DND-41 (cell line): ENCODE measurements at places on chromosomes 11 and 22.

- DNase-seq, result no peak
These were observed 649 bp downstream of the PRRG4 start for GRCh38 chr11:32830413-32830738.

GRCh38 chr11:95279921-95280868 is 49.2 kb upstream of the SESN3 start:
- DNase-seq, result no peak

- no peak for DNase-seq
These were observed 264.7 kb upstream of the SESN3 start for GRCh38 chr11:95495706-95496105.

- no peak for DNase-seq
These were observed 6.4 kb upstream of the JAM3 start for GRCh38 chr11:134062265-134063123.

- no peak for DNase-seq
These were observed 19.8 kb upstream of the PRAME start for GRCh38 chr22:22578702-22579424.

- DNase-seq, result no peak
These were observed 103.7 kb downstream of the ZBTB16 start for GRCh38 chr11:114163229-114163631.

DNA sequence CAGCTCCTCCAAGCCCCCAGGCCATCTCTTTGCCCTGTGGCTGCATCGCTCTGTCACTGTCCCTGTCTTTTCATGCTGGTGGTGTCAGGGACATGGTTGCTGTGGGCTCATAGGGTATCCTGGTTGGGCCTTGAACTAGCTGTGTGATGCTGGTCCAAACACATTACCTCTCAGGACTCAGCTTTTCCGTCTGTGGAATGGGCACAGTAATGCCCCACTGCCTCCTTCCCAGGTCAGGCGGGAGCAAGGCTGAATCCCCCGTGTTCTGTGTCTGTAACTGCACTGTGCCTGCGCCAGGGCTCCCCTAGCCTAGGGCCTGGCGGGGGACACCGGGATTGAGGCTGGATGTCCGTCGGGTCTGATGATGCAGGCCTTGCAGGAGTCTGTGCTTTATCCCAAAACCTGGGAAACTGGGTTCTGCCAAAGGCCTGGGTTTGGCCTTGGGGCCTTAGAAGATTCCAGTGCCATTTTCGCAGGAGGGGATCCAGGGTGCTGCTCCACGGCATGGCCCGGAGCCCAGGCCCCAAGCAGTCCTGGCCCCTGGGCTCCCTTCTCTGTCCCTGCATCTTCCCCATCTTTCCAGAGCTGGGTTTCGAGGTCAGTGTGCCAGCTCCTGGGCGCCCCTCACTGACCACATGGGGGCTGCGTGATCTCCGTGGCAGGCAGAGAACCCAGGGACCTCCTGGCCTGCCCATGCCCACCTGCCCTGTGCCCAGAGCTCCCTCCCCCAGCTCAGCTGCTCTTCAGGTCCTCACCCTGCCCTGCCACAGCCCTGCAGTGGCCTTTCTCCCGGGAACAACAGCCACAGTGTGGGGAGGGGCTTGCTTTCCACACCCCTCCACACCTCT is 32.7 kb upstream of the CELSR1 start:
- no peak for DNase-seq

- DNase-seq, result no peak
These were observed 193.1 kb upstream of the LARGE1 start for GRCh38 chr22:34113381-34113780.

- no peak for DNase-seq
These were observed 485.0 kb upstream of the KIRREL3 start for GRCh38 chr11:127485541-127485940.

- DNase-seq, result peak; percentile 58
These were observed 442 bp downstream of the COPB1 start for GRCh38 chr11:14499178-14499559.

DNA sequence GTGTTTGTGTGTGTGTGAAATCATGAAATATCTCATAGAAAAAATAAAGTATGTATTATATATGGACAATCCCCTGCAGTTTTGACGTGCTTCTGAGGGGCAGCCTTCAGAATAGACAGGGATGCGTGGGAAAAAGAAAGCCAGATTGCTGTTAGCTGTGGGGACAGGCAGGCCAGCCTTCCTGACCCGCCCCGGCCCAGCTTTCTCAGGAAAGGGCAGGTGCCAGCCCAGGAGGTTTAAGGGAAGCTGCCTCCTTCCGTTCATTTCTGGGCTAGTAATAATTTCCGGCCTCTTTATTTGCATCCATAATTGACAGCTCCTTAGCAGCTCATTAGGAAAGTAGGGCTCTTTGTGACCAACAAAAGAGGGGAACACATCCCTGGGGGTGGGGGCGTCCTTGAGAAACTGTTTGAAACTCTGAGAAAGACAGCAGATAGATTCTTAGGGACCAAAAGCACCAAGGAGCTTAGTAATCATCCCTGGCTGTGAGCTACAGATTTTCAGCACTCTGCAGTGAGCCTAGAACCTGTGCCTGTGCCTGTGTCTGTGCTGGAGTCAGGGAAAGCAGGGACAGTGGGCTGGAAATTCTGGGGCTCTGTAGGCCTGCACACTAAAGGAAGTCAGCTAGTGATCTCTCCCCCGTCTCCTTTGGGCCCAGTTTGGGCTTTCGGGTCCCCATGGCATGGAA is 632.9 kb upstream of the CADM1 start:
- DNase-seq, result no peak

DNA sequence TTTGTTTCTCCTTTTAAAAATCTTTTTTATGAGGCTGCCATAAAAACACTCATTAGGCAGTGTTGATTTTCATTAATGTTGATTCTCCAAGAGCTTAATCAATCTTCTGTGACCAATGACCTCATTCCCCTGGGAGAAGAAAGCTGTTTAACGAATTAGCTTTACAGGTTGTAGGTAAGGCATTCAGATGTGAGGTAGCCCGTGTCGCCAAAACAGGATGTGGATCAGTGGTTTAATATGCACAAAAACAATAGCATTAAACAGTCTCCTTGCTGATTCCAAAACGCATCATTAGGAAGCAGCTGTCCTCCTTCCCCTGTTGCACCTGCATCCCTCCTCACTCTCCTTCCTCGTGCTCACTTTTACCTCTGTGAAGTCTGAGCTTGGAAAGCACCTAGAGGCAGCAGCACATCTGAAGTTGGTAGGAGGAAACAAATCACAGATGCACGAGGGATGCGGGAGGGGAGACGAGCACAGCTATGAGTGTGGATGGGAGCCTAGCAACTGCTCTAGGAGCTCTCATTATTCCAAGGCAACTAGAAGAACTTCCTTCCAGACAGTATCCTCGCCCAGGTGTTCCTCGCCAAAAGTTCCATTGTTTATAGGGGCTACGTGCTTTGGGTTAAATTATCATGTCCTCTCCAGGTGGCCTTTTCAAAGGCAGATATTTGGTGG is 179.4 kb upstream of the SNX19 start:
- DNase-seq, result no peak

GRCh38 chr11:27904358-27905055 is 203.4 kb downstream of the KIF18A start:
- no peak for DNase-seq

GRCh38 chr11:19511413-19512183 is 201.0 kb upstream of the NAV2 start:
- DNase-seq, result no peak
